Pancreas (tissue), 10 donors: ENCODE measurements at places on chromosomes 2 and 18. TPM values are rescaled to one million over a fixed set of nuclear protein-coding genes. Genes with fewer than 3 reads are reported as not detected.

AQP12B gene
- polyA plus RNA-seq, result 158 TPM

CRYGC gene
- polyA plus RNA-seq, result not detected

GCG gene
- 1,874 TPM for polyA plus RNA-seq

CCDC74B gene
- 6.3 TPM for polyA plus RNA-seq

CSRNP3 gene
- polyA plus RNA-seq, result 0.91 TPM

ABCG5 gene
- polyA plus RNA-seq, result not detected

ALPP gene
- polyA plus RNA-seq, result not detected

PRKAG3 gene
- not detected for polyA plus RNA-seq

METTL4 gene
- 2.8 TPM for polyA plus RNA-seq

TSPYL6 gene
- not detected for polyA plus RNA-seq

ACVR1C gene
- 0.46 TPM for polyA plus RNA-seq

NFATC1 gene
- 4.3 TPM for polyA plus RNA-seq

IL37 gene
- polyA plus RNA-seq, result not detected

RAB27B gene
- 0.61 TPM for polyA plus RNA-seq

NETO1 gene
- not detected for polyA plus RNA-seq

MOB4 gene
- polyA plus RNA-seq, result 18.3 TPM

PLA2R1 gene
- polyA plus RNA-seq, result 0.52 TPM

ZC3H8 gene
- 3.9 TPM for polyA plus RNA-seq

SLC19A3 gene
- polyA plus RNA-seq, result 7.1 TPM

ZNF396 gene
- polyA plus RNA-seq, result 2.7 TPM

ZNF407 gene
- 2.7 TPM for polyA plus RNA-seq

SYT4 gene
- polyA plus RNA-seq, result 16.3 TPM

FAM110C gene
- 22.4 TPM for polyA plus RNA-seq

PLGLB1 gene
- polyA plus RNA-seq, result 3.0 TPM

- no peak for DNase-seq
These were observed 91.6 kb downstream of the DNER start for GRCh38 chr2:229622495-229623355.

DNA sequence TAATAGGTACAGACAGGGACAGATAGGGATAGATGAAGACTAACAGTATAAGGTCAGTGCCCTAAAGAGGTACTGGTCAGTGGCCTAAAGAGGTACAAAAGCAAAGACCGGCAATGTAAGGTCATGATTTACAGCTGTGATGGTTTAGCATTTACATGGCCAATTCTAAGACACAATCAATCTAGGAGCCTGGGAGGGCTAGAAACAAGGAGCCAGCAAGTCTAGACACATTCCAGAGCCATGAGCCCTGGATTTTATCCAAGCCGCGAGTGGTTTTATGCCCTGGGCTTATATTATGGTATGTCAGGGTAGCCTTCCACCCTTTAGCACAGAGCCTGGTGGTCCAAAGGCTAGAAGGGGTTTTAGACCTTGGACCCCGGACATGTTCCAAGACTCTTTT lies 124.2 kb downstream of the CBLN2 start:
- no peak for DNase-seq

DNA sequence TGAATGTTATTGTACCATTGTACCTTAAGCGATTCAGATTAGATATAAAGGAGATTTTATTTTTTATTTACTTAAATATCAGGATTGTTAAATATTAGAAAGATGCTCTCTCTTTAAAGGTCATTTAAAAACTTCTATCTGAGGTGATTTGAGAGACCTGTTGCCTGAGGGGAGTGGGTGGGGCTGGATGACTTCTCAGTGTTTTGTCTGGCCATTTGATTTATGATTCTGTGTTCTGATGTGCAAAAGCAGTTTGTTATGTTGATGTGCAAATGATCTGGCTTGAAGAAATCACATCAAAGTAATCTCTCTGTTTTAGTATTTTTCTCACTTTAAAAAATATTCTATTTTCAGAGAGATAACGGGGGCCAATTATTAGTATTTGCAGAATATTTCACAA lies 370.8 kb downstream of the NUP35 start:
- no peak for DNase-seq

GRCh38 chr18:60905699-60906098 lies 427.5 kb upstream of the CDH20 start:
- DNase-seq, result no peak

GRCh38 chr2:31401580-31401979 lies 13.0 kb downstream of the XDH start:
- no peak for DNase-seq

- DNase-seq, result no peak
These were observed 89.6 kb downstream of the UPP2 start for GRCh38 chr2:158191076-158191895.

DNA sequence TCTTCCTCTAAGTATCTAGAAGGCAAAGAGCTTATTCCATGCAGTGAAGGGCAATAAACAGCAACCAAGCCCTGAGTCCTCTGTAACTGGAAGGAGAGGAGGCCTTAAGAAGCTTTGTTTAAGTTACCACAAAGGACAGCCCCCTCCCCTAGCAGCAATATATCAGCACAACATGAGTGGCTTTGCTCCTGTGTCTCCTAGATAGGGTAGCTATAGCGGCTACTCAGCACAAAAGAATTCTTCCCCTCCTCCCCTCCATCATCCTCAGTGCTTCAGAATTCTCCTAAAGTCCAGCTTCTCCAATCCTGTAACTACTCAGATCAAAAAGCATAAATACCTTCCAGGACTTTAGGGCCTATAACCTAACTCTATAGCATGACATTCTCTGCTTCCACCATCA lies 16.5 kb downstream of the SUMO1 start:
- DNase-seq, result no peak

DNA sequence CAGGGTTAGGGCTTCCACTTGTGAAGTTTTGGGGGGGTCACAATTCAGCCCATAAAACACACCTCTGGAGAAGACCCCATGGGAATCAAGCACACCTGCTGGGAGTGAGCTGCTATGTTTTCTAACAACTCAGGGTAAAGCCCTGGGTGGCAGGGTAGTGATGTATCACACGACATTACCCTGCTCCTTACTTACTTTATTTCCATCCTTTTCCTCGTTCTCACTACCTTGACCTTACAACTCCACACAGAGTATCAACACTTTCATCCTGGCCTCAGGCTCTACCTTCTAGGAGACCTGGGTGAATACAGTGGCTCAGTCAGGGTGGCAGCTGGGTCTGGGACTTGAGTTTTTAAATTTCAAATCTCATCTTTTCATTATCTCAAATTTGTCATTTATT lies 290.3 kb downstream of the CYRIA start:
- DNase-seq, result no peak

DNA sequence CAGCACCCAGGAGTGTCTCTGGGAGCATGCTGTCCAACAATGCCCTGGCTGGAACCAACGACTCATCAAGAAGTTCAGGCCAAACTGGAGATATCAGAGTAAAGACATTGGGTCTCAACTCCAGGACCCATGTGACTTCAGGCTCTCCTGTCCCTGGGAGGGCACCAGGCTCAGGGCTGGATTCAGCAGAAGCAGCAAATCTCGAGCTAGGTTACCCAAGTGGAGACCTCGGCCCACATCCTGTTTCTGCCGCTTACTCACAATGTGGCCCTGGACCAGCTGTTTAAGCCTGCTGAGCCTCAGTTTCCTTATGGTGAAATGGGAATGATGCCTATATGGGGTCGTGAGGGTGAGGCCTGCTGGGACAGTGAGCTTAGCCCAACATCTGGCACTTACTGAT lies 9.3 kb upstream of the OTOF start:
- no peak for DNase-seq

DNA sequence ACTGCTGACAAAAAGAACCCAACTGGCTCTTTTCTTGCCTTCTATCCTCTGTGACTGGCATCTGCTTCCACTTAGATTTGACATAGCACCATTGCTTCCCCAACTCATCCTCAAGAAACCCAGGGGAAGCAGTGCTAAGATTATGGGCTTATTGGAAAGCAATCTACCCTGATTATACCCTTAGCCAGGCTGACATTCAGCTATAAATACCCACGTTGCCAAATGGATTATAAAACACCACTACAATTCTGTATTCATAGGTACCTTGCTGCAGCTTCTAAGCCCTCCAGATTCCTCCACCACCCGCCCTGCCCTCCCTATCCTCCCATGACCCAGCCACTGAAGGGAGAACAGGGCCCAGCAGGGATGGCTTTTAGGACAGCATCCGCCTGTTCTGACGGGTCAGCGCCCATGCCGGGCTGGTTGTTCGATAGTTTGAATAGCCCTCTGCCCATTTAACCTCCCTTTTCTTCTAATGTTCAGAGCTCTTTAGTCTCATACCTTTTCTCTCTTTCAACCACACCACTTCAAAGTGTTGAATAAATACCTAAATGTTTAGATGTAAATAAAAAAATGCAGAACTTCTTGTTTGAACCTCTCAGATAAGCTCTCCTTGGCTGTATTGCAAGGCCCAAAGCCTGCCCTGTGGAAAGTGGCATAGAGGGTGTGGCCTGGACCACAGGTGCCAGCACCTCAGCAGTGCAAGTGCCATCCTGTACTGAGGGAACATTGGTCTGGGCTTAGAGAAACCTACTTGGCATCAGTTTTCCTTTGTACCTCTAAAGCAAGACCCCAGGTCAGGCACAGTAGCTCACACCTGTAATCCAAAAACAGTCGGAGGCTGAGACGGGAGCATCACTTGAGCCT lies 86.6 kb upstream of the RGPD5 start:
- DNase-seq, result no peak

- peak; percentile 33 for DNase-seq
These were observed 23.5 kb upstream of the C18orf32 start for GRCh38 chr18:49510393-49511115.

- DNase-seq, result no peak
These were observed 3.1 kb upstream of the KYNU start for GRCh38 chr2:142874293-142874814.

DNA sequence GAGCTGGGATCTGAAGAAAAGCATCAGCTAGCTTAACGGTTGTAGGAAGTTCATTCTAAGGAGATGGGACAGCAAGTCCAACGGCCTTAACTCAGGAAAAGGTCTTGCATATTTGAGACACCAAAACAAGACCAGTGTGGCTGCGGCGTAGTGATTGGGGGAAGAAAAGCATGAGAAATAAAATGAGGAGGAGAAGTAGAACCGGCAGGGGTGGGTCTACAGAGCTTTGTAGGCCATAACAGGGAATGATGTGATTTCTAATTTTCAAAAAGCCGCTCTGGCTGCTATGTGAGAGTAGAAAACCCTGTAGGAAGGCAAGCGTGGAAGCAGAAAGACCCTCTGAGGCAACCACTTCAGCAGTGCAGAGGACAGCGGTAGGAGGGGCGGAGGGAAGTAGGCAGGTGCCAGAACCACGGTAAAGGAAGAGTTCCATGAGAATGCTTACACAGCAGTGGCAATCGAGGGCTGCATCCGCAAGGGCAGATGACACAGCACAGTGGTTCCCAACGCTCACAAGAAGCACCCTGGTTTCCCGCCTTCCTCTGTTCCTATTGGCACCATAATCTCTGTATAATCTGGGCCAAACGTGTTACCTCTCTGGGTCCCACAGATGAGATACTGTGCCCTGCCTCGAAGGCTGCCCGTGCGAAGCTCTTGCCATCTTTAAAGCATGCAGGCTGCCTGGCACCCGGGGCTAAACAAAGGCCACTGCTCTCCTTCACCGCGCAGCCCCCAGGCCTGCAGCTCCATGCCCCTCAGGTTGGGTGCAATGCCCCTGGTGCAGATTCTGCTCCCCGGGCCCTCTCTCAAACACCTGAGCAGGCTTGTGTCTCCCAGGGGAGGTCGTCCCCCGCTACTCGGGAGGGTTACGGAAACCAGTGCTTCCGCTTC lies 795 bp downstream of the ANKRD39 start:
- DNase-seq, result no peak

- no peak for DNase-seq
These were observed 7.7 kb downstream of the VRK2 start for GRCh38 chr2:58054264-58054663.

DNA sequence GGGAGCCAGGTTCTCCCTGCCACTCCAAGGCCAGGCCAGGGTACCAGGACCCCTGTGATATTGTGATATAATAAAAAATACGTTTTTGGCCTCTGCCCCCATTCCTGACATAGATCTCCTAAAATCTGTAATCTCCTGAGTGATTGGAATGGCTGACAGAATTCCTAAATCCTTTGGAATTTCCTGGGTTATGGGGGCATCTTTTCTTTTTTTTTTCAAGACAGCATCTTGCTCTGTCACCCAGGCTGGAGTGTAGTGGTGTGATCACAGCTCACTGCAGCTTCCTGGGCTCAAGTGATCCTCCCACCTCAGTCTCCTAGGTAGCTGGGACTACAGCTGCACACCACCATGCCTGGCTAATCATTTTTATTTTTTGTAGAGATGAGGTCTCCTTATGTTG lies 26.2 kb upstream of the TUBB6 start:
- DNase-seq, result no peak

DNA sequence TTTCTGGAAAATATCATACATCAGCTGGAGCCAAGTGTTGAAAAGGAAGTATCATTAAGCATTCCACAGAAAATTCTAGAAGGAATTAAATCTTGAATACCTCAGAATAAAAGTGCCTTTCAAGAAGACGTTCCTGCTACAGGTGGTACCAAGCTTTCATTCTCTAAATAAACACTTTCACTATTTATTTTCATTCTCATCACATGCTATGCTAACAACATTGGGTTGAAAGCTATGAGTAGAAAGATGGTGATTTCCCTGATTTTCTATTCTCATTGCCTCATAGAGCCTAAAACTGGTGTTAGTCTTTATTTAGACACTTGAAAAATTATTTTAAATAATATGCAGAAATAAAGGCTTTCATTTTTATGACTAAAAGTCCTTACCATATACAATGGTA lies 324.7 kb downstream of the LRP1B start:
- no peak for DNase-seq

- no peak for DNase-seq
These were observed 48.4 kb upstream of the BCL2L11 start for GRCh38 chr2:111072220-111072871.

GRCh38 chr2:88181511-88181910 lies 11.4 kb downstream of the THNSL2 start:
- DNase-seq, result no peak

- DNase-seq, result no peak
These were observed 38.0 kb downstream of the TMX3 start for GRCh38 chr18:68676913-68677312.

DNA sequence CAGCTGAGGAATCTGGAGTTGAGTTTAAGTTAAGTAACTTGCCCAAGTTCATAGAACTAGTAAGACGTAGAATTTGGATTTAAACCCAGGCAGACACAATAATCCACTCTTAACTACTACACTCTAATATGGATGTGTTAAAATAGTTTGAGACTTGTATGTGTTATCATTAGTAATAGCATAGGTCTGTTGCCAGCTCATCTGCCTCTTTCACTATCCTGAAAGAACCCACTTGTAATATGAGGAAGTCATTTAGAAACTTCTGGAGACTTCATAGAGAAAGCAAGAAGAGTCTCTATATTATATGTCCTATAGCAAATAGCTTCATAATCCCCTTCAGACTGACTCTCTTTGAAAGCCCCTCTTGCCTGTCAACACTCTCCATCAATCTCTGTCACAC lies 43.0 kb upstream of the ACADL start:
- no peak for DNase-seq

DNA sequence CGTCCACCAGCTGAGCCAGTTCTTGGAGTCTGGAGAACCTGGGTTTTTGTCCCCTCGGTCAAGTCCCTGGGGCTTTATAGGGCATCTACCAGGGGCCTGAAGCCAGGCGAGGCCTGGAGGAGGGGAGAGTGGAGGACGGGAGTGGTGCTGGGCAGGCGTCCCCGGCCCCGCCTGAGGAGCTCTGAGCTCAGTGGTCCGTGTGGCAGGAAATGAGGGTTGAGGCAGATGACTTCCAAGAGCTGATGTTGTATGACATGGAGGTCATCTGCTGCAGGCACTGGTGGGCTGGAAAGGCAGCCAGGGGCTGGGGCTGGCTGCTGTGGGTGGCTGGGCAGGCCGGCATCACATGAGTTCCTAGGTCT lies 118.5 kb upstream of the HS6ST1 start:
- DNase-seq, result no peak

- DNase-seq, result no peak
These were observed 5.3 kb upstream of the ITPRID2 start for GRCh38 chr2:181886192-181886591.

- no peak for DNase-seq
These were observed 49.0 kb upstream of the EPAS1 start for GRCh38 chr2:46248171-46248570.
